ENCODE measurements at places on chromosomes 5 and 9.

DNA sequence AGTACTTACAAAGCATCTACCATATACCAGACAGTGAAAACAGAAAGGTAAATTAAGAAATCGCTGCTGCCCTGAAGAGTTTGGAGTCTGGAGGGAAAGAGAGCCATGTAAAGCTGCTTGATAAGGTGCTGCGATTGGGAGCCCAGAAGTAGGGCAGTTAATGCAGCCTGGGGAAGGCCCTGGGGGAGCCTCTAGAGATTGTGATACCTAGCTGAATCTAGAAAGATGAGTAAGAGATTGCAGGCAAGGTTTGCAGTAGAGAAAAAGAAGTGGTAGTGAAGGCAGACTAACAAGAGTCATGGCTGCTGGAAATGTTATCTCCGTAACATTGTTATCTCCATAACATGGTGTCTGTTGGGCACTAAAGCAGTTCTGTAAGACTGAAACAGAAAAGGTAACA is 24.0 kb upstream of the GLIPR2 start:
- H3K4me3 ChIP-seq, result no peak overlapping the region
- H3K27me3 ChIP-seq, result no peaks in the 10 kb centered on the region
- no peaks in the 10 kb centered on the region for H3K36me3 ChIP-seq
- no peak overlapping the region for H3K27ac ChIP-seq
- DNase-seq, result no peak
- H3K4me1 ChIP-seq, result no peaks in the 10 kb centered on the region

- H3K27me3 ChIP-seq, result no peaks in the 10 kb centered on the region
- no peak overlapping the region for H3K4me3 ChIP-seq
- no peak overlapping the region for H3K27ac ChIP-seq
- H3K4me1 ChIP-seq, result peaks cover 7% of the 10 kb centered on the region
- peaks cover 2% of the 10 kb centered on the region for H3K36me3 ChIP-seq
Measured at GRCh38 chr5:139088024-139088423, 110.1 kb downstream of the SIL1 start.

DNA sequence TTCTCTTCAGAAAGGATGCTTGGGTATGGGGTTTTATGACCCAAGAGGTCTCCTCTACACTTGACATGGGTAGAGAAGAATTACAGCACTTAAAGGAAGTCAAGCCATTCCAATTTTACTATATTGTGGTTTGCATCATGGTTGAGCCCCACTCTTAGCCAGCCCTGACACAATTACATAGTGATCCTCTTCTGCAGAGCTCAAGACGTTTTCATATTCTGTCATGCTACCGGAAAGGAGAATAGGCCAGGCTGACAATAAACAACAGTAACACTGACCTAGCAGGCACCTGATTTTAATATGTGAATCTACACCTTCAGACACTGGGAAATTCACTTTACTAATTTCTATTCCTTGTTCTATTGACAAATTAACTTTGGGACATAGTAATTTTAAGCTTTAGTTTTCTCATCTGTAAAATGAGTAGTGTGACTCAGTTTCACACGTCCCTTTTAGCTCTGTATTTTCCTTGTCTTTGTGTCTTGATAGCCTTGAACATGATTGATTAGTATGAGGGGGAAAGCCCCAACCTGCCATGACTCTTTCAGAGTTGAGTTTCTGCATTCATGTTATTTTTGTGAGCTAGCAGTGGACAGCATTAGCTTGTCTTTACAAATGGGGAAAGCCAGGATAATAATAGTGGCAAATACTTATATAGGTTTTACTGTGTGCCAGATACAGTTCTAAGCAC is 83.8 kb downstream of the SV2C start:
- no peaks in the 10 kb centered on the region for H3K36me3 ChIP-seq
- no peak overlapping the region for H3K4me3 ChIP-seq
- H3K4me1 ChIP-seq, result no peaks in the 10 kb centered on the region
- H3K27ac ChIP-seq, result no peak overlapping the region

DNA sequence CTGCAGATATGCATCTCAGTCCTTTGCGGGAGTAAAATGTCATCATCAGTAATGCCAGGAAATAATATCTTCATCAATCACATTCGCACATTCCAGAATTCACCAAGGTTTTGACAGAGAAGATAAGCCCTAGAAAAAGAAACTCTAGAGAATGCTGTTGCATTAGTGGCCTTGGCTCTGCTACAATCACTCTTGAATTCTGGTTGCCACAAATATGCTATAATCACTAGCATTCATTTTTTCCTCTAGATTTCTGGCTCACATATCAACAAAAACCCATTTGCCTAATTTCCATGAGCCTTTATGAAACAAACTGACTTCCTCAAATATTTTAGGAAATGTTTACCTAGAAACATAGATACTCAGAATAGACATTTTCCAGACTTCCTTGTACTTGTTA is 653.4 kb downstream of the ANXA1 start:
- H3K4me1 ChIP-seq, result no peaks in the 10 kb centered on the region
- no peaks in the 10 kb centered on the region for H3K27me3 ChIP-seq
- no peak overlapping the region for H3K4me3 ChIP-seq
- H3K36me3 ChIP-seq, result no peaks in the 10 kb centered on the region
- no peak overlapping the region for H3K27ac ChIP-seq
- no peak for DNase-seq

DNA sequence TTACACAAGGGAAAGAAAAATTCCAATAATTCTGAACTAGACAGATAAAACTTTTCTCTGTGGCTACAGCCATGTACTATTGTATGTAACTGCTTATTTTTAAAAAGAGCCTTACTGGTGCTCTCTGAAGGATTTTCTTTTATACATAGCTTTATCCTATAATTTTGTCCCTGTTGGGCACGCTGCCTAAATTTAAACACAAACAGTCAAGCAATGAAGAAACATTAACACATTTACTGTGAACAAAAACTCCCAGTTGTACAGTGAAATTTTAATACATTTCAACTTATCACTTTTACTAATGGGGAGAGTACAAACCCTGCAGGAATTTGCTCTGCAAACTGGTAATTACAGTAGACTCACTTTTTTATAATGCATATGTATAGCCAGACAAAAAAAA is 273.3 kb downstream of the BNC2 start:
- DNase-seq, result no peak
- H3K36me3 ChIP-seq, result no peaks in the 10 kb centered on the region
- no peaks in the 10 kb centered on the region for H3K4me1 ChIP-seq
- H3K27me3 ChIP-seq, result no peaks in the 10 kb centered on the region
- no peak overlapping the region for H3K27ac ChIP-seq

- no peak for DNase-seq
- peaks cover 7% of the 10 kb centered on the region for H3K27me3 ChIP-seq
- H3K4me3 ChIP-seq, result no peak overlapping the region
- no peaks in the 10 kb centered on the region for H3K4me1 ChIP-seq
- no peak overlapping the region for H3K27ac ChIP-seq
Measured at GRCh38 chr5:133124891-133125290, 73.1 kb downstream of the HSPA4 start.

DNA sequence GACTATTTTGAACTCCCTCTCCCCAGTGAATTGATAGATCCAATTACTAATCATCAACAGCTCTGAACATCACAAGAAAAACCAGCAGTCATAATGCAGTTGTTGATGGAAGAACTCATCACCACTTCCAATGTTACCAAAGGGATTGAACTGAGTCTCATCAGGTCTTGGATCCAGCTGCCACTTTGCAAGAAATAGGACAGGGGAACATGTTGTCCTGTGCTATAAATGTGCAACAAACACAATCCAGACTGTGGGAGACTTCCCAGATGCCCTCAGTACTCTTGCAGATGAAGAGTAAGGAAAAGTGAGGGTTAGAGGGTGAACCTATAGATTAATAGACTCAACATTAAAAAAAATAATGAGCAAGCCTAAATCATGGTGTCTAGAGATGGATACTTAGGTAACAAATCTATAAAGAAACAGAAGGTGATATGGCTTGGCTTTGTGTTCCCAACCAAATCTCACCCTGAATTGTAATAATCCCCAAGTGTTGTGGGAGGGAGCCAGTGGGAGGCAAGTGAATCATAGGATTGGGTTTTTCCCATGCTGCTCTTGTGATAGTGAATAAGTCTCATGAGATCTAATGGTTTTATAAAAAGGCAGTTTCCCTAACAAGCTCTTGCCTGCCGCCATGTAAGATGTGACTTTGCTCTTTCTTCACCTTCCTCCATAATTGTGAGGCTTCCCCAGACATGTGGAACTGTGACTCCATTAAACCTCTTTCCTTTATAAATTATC is 63.4 kb upstream of the PAPPA start:
- H3K36me3 ChIP-seq, result no peaks in the 10 kb centered on the region
- no peaks in the 10 kb centered on the region for H3K27me3 ChIP-seq
- H3K4me3 ChIP-seq, result no peak overlapping the region
- no peak for DNase-seq

DNA sequence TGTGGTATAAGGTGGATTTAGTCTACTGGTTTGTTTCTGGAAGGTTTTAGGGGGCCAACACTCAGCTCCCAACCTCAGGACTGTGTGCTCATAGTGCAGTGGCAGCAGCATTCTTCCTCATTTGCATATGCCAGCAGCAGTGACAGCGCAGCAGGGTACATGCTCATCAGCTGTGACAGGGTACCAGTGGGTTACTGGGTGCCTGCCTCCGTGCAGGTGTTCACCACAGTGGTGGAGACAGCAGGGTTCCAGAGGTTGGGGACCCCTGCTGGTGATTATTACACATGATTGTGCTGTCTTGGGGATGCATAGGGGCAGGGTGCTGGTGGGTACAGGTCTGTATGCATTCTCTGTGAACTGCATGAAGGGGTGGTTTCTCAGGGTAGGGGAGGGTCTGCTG is 45.5 kb upstream of the IFNE start:
- no peaks in the 10 kb centered on the region for H3K4me1 ChIP-seq
- no peak for DNase-seq
- H3K27ac ChIP-seq, result no peak overlapping the region
- no peak overlapping the region for H3K4me3 ChIP-seq

DNA sequence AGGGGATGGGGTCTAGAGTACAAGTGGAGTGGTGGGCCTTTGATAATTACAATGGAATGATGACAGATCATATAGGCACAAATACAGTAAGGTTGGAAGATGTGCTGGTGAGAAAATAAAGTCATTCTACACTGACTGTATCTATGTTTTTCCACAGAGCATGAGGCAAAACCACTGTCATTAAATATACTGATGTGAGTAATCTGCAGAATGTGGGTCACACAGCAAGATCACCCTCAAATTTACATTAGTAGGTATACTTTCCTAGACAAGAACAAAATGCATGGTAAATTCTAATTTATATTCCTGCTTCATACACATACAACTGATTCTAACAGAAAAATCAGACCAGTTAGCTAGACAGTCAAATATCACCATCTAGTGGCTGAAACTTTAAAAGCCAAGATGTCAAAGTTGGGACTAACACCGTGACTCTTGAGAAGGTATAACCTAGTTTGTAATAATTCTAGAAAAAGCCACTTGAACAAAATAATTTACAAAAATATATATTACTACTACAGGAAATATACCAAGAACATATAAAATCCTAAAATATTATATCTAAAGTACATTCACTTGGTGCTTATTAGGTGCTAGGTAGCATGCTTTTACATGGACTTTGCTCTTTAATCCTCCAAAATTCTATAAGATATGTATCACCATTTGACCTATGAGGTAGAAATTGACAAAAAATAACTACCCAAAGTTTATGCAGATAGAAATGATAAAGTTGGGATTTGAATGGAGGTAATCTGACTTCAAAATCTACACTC is 19.5 kb downstream of the TTC33 start:
- DNase-seq, result peak; percentile 64
- H3K4me3 ChIP-seq, result no peak overlapping the region
- H3K27ac ChIP-seq, result no peak overlapping the region
- peaks cover 26% of the 10 kb centered on the region for H3K4me1 ChIP-seq
- H3K27me3 ChIP-seq, result no peaks in the 10 kb centered on the region

DNA sequence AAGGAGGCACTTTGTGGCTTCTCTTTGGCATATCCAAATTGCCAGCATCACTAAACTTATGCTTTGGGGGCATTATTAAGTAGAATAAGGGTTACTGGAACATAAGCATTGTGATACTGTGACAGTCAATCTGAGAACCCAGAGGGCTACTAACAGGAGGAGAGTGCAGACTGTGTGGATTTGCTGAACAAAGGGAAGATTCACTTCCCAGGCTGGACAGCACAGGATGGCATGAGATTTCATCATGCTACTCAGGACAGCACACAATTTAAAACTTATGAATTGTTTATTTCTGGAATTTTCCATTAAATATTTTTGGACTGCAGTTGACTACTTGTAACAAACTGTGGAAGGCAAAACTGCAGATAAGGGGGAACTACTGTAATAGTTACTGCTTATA is 212.5 kb downstream of the TMC1 start:
- no peak overlapping the region for H3K4me3 ChIP-seq
- no peaks in the 10 kb centered on the region for H3K36me3 ChIP-seq
- H3K27me3 ChIP-seq, result no peaks in the 10 kb centered on the region
- no peak for DNase-seq
- no peaks in the 10 kb centered on the region for H3K4me1 ChIP-seq

GRCh38 chr5:116672203-116672602 is 97.6 kb upstream of the SEMA6A start:
- no peaks in the 10 kb centered on the region for H3K4me1 ChIP-seq
- H3K27ac ChIP-seq, result no peak overlapping the region
- H3K36me3 ChIP-seq, result no peaks in the 10 kb centered on the region

DNA sequence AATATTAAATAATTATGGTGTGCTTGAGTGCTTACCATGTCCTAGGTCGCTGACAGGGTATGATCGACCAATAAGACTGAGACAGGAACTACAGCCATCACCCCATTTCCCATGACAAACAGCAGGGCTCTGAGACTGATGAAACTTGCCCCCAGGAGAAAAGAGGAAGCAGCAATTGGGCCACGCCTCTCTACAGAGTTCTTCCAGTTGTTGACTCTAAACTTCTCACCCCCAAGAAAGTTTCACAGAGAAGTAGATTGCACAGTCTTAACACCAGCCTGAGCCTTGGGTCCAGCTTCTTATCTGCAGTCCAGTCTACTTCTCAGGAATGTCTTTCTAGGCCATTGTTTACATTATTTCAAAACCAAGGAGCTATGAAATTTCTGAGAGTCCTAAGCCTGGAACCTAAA is 182.2 kb upstream of the ANKRD55 start:
- peak; percentile 81 for DNase-seq
- H3K27ac ChIP-seq, result peak overlapping the region; percentile 83
- H3K4me1 ChIP-seq, result peaks cover 46% of the 10 kb centered on the region

DNA sequence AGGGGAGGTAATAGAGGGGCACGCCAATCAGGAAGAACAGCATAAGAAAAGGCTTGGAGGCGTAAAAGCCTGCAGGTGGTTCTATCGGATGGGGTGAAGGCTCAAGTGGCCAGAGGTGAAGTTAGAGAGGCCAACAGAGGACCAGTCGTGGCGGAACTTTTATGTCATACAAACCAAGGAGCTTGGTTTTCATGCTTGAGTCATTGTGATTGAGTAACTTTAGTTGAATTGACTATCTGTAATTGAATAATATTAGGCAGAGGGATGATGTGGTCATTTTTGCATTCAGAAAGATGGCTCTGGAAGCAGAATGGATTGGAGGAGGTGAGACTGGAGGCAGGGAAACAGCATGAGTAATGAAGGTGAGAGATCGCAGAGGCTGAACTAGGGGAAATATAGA is 7.2 kb upstream of the SPINK4 start:
- H3K27me3 ChIP-seq, result no peaks in the 10 kb centered on the region
- H3K36me3 ChIP-seq, result no peaks in the 10 kb centered on the region
- H3K27ac ChIP-seq, result no peak overlapping the region
- DNase-seq, result no peak
- peaks cover 19% of the 10 kb centered on the region for H3K4me1 ChIP-seq

Data from large intestine (tissue), 12 donors.